Panc1 (cell line): ENCODE measurements at places on chromosomes 3 and 15.

GRCh38 chr3:83514130-83514914 lies 1444.5 kb upstream of the CADM2 start:
- no peak for DNase-seq

GRCh38 chr15:61584410-61584809 lies 355.3 kb upstream of the RORA start:
- DNase-seq = no peak

GRCh38 chr3:119237299-119237698 lies 3.4 kb downstream of the B4GALT4 start:
- DNase-seq = no peak

- DNase-seq = no peak
Measured at GRCh38 chr3:106193876-106194275, 325.1 kb upstream of the CBLB start.

DNA sequence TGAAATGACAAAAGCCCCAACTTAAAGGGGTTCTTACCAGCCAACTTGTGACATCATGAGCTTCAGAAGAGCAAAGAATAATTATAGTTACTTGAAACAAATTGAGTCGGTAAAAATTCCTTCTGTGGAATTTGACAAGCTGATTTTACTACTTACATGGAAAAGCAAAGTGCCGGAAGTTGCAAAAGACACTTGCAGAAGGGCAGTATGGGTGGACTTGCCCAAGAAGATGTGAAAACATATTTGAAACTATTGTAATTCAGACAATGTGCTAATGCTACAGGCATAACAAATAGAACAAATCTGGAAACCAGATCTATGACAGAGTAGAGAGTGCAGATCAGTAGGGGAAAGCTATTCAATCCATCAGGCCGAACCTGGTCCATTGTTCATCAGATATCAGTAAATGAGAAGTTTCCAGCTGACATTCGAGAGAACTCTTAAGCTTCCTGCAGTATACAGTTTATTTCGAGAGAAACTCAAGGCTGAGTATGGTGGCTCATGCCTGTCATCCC lies 2.5 kb upstream of the KIF7 start:
- no peak for DNase-seq

DNA sequence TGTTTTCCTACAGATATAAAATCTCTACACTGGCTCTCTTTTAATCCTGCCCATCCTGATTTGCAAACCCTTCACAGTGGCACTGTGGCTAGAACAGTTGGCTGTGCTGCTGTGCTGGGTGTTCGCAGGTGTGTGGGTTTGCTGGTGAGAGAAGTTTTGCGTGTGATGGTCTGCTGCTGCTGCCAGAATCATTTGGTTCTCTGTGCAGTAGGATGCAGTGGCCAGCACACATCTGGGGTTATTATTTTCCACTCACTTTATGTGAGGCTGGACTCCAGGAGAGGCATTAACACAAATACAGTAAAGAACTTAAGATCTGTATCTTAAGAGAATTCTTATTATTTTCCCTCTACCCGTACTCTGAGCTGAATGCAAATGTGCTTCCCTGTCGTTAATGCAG lies 16.0 kb upstream of the PSMD6 start:
- DNase-seq = no peak

- no peak for DNase-seq
Measured at GRCh38 chr3:59406943-59407342, 357.1 kb upstream of the CFAP20DC start.

DNA sequence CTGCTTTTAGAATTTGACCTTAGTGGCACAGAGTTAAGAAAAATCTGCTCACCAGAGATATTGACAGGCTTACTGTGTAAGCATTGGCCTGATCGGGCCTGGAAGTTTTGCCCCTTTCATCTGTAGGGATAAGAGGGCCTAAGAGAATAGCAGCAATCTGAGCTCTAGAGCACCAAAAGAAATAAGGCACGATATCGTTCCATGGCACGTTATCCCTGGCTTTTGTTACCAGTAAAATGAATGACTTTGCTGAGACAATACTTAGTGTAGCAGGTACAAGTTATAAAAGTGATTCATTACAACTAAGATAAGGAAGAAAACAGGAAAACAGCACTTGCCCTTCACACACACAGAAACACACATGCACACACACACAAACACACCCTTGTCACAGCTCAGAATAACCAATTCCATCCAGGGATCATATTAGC lies 5.0 kb downstream of the THBS1 start:
- DNase-seq = no peak

- DNase-seq = no peak
Measured at GRCh38 chr3:187212705-187213104, 15.4 kb downstream of the RTP1 start.

DNA sequence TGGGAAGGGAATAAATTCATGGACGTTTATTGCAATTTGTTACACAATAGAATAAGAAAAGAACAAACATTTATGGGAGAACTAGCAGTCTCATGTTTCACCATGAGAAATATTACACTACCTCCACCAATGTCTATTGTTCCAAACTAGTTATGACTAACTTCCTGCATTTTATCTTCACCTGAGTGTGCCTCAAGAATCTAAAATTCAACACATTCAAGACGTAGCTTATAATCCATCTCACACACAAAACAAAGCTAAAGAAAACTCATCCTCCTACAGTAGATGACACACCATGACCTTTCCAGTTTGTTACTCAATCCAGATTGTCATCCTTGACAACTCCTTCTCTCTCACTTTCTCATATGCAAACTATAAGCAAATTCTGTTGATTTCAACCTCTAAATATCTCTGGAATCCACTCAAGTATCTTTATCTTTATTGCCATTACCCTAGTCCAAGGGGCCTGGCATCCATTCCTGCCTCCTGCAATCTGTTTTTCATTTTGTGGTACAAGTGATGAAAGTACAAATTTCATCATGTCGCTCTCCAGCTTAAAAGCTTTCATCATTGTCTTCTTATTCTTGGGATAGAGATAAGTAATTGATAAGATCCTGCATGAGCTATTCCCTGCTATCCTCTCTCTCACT lies 229.9 kb downstream of the NR2F2 start:
- no peak for DNase-seq

GRCh38 chr3:124995460-124995994 lies 60.3 kb downstream of the HEG1 start:
- peak; percentile 27 for DNase-seq

GRCh38 chr15:40481341-40482074 lies 10.7 kb downstream of the CHST14 start:
- DNase-seq = no peak

GRCh38 chr3:119305286-119305685 lies 11.1 kb downstream of the ARHGAP31 start:
- DNase-seq = no peak

- DNase-seq = no peak
Measured at GRCh38 chr3:104460477-104461406, 906.0 kb upstream of the ALCAM start.

DNA sequence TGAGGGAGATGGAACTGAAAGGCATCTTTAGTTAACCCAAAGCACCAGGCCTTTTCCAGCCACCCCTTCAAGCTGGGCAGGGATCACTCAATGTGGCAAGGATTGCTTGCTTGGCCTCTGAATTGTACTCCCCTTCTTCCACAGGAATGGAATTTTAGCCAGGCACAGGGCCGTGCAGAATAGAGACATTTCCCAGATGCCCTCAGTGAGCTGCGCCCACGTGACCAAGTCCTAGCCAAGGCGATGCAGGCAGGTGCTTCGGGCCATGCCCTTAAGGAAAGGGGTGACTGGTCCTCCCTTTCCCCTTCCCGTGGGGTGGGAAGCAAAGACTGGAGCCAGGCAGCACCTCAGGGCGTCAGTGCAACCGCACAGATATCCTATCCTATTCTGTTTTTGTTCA lies 17.9 kb downstream of the GP9 start:
- DNase-seq = no peak

DNA sequence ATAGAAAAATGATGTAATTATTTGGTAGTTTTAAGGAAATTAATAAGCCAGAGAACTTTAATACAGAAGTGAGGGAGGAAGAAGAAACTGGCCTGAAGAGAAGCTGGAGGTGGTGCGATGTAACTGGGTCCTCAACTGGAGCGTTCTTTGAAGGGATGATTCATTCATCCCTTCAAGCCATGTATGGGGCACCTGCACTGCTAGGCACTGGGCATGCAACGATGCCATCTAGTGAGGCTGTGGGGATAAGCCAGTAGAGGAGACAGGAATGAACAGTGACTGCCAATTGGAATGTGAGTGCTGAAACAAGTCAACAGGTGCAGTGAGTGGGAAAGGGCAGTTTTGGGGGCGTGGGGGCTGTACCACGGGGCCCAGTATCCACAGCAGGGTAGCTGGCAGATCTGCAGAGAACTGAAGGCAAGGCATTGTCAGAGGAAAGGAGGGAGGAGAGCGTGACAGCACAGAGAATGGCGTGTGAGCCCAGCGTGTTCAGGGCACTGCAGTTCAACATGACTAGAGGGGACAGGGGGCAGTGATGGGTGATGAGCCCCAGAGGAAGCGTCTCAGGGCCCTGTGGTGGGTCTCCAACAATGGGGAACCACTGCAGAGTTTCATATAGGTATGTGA lies 3.8 kb upstream of the KIF23 start:
- DNase-seq = no peak

DNA sequence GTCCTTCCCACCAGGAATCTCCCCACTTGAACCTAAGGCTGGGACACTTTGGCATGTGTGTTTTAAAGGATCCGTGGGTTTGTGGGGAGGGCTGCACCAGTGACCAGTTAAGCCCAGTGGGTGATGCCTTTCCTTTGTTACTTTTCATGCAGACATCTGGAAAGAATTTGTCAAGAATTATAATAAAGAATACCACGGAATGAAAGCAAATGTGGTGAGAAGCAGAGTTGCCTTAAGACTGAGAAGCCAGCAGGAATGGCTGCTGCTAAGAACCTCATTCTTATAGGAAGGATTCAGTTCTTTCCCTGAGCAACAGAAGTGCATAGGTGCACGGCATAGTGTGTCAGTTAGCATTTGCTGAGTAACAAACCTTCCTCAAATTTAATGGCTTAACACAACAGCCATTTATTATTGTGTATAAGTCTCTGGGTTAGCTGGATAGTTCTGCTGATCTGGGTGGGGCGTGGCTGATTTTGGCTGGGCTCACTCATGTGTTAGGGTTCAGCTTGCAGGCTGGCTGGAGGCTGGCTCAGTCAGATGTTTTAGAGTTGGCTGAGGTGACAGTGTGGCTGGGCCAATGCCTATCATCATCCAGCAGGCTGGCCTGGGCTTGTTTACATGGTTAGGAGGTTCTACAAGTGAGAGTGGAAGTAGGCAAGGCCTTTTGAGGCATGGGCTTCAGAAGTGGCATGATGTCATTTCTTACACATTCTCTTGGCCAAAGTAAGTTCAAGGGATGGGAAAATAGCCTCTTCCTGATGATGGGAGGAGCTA lies 262.7 kb upstream of the CTDSPL start:
- no peak for DNase-seq

DNA sequence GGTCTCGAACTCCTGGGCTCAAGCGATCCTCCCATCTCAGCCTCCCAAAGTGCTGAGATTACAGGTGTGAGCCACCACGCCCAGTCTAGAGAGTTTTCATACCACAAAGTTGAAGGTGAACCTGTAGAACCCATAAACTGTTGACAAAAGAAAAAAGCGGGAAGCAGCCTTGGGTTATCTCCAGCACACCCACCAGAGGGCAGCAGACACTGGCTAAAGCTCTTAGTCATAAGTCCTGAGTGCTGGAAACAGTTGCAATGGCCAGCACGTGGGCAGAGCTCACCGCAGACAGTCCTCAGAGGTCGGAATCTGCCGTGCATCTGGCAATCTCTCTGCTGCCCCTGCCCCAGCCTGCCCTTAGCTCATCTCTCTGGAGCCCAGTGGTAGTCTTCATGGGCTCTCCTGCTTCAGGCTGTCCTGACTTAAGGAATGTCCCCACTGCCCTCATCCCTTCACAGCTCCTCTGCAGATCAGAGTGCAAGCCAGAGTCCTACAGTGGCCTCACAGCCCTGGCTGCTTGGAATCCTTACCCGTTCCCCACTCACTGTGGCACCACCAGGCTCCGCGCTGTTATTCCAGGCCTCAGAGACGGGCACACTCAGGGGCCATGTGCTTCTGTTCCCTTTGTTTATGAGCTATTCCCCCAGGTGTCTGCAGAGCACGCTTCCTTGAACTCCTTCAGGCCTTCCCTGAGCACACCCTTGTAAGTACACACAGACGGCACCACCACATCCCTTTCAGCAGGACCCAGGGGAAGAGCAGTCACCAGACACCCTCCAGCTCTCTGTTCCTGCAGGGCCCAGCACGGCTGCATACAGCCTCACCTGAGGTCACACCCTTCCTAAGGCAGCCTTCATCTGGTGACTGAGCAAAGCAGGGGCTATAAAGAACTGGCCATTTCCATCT lies 8.8 kb upstream of the ELP6 start:
- peak; percentile 68 for DNase-seq

DNA sequence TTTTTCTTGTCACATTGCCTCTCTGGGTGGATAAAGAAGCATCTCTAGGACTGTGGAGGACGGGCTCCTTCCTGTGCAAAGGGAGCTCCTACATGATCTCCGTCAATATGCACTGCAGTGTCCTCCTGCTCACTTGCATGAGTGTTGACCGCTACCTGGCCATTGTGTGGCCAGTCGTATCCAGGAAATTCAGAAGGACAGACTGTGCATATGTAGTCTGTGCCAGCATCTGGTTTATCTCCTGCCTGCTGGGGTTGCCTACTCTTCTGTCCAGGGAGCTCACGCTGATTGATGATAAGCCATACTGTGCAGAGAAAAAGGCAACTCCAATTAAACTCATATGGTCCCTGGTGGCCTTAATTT lies 478 bp downstream of the GPR15 start:
- no peak for DNase-seq

- DNase-seq = no peak
Measured at GRCh38 chr3:9330166-9330703, 32.6 kb upstream of the THUMPD3 start.

DNA sequence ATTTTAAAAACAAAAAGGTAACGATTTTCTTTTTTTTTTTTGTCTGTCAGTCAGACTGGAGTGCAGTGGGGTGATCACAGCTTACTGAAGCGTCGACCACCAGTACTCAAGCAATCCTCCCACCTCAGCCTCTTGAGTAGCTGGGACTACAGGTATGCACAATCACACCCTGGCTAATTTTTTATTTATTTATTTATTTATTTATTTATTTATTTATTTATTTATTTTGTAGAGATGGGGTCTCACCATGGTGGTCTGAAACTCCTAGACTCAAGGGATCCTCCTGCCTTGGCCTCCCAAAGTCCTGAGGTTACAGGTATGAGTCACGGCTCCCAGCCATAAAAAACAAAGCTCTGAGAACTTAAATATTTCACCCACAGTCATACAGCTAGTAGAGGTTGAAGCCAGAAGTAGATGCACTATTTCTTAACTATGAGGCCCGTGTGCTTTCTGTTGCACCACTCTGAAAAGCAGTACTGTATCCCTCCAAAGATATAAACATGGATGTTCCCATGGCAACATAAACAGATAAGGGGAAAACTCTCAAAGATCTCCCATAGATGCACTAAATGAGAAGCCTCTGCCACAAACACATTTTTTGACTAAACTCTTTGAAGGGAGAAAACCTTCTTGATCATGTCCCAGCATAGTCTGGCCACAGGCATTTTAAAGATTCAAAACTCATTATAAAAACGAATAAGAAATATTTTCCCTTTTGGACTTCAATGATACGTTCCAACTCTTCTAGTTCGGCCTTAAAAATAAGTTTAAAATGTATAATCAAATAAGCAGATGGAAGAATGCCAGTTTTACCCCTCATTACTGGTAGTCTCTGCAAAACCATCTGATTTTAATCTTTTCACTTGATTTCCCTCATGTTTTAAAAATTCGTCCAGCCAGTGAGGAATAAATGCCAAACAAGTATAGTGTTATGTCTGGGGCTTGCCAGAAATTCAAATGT lies 162.3 kb upstream of the ARHGEF26 start:
- no peak for DNase-seq

GRCh38 chr3:15052335-15053242 lies 12.5 kb downstream of the MRPS25 start:
- DNase-seq = no peak

- no peak for DNase-seq
Measured at GRCh38 chr15:51641490-51642130, 19.0 kb upstream of the DMXL2 start.
